ENCODE measurements at places on chromosomes 5 and 9. TPM values are rescaled to one million over a fixed set of nuclear protein-coding genes. Genes with fewer than 3 reads are reported as not detected.

- no peak for DNase-seq
Observed at GRCh38 chr5:69329905-69330489, 2.6 kb downstream of the CCDC125 start.

The NTRK2 gene
- not detected for polyA plus RNA-seq

DNA sequence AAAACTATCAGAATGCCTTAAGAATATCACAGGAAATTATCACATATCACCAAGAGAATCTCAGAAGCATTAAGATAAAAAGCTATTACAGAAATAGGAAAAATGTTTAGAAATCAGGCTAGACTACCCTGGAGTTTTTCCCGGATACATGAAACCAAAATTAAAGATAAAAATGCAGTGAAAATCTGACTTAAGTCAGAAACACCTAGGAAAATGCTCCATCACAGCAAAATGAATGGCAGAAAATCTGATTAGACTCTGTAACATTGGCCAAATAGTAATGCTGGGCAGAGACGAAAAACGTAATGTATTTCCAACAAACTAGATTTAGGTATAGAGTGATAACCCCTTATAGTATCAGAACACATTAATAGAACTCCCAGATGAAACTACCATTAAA is 1626.7 kb upstream of the C9orf72 start:
- DNase-seq = no peak

The DDX41 gene
- polyA plus RNA-seq = 20.0 TPM

The SLC24A2 gene
- not detected for polyA plus RNA-seq

DNA sequence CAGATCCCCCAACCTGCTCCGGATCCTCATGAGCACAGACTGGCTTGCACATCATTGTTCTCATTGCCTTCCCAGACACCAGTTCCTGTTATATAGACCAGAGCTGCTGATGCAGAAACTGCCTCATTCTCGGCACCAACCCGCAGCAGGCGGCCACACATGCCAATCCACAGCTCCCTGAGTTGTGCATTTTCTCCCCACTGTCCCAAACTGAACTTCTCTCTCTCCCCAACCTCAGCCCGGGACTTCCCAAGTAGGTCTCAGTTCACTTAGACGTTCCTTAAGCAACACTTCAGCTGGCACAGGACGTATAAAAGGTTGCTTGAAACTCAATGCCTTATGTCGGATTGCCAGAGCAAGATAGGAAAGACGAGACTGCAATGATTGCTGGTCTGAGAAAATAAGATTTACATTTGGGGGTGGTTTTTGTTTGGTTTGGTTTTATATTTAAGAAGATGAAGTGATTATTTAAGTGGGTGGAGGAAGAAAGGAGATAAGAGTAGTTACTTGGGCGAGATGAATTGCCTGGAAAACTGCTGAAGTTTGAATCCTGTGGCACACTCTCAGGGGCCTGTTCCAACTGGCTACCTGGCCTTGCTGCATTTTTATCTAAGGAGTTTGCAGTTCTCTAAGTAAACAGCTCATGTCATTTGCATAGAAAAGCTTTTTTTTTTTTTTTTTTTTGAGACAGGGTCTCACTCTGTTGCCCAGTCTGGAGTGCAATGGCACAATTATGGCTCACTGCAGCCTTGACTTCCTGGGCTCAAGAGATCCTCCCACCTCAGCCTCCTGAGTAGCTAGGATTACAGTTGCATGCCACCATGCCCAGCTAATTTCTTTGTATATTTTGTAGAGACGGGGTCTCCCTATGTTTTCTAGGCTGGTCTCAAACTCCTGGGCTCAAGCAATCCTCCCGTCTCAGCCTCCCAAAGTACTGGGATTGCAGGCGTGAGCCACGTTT is 155.4 kb downstream of the GOLPH3 start:
- no peak for DNase-seq

DNA sequence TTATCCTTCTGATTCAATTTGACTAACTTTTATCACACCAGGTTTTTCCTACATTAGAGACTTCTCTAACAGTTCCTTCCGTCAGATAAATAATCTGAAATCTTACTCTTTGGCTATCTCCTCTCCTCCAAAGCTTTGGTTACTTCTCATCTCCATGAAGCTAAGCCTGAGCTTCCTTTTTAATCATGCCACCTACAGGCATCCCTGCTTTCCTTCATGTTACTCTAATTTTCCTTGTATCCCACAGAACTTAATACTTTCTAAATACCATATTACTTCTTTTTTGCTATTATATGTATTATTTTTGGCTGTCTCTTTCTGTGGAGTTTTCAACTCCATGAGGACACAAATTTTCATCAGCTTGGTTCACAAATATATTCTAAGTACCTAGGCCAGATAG is 49.7 kb downstream of the C9 start:
- no peak for DNase-seq

GRCh38 chr5:68251386-68251785 is 35.8 kb downstream of the PIK3R1 start:
- DNase-seq = no peak

DNA sequence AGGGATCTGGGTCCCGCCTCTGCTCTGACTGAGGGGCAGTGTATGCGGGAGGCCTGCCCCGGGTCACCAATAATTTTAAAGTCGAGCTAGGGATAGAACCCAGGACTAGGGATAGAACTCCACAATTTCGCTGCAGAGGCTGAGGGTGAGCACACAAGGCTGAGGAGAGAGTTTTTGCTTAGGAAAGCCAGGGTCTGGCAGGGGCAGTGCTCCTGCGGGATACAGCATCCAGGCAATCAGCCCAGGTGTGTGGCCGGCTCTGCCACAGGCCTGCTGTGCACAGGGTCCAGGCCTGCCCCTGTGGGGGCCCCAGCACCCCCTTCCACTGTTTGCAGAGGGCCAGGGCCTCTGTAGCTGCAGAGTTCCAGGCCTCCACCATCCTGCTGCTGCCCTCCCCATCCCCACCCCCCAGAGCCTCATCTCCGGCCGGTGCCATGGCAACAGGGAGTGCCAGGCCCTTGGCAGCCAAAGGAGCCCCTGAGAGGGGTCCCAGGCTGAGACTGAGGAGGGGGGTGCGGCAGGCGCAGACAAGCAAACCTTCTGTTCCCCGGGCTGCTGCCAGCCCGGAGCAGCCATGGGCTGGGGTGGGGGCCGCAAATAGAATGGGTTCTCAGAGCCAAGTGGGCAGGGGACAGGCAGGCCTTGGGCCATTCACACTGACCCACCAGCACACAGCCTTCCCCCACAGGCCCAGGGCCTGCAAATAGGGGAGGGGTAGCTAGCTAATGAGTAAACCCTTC is 8.6 kb downstream of the PDGFRB start:
- DNase-seq = no peak

The PCDHA9 gene
- polyA plus RNA-seq = not detected
